ENCODE measurements at places on chromosomes 2 and 18.

DNA sequence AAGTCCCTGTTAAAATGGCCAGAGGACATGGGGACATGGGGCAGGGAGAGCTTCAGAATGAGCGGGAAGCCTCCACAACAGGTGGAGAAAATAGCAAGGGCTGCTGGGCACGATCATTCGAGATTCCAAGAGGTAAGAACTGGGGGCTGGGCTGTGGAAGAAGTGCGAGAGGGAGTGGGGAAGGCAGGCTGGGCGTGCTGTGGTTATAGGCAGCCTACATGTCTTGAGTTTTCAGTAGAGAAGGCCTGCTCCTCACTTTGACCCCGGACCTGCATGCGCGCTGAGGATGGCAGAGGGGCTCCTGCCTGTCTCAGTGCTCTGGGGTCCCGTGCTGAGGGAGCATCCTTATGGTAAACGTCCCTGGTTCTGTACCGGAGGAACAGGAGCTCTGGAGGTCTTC lies 115.5 kb downstream of the AGAP1 start:
- DNase-seq = no peak

- no peak for DNase-seq
Measured at GRCh38 chr2:148546270-148546669, 98.3 kb upstream of the EPC2 start.

DNA sequence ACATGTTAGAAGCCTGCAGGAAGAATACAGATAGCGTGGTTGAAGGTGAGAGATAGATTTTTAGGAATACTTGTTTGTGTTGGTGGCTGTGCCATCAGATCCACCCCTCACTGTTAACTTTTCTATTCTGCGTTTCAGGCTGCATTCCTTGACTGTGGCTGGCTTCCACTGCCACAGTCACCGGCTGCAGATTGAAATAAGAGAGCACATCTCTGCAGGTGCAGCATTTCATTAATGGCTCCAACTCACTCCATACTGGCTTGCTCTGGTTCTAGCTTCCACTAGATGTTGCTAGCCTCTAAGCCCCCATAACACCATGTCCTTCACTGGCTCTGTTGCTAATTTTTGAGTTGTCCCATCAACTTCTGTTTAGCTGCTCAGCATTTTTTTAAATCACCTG lies 286.5 kb downstream of the CPS1 start:
- no peak for DNase-seq

- no peak for DNase-seq
Measured at GRCh38 chr18:21669736-21670285, 34.8 kb downstream of the ABHD3 start.

- DNase-seq = peak; percentile 20
Measured at GRCh38 chr2:37232131-37232933, 874 bp downstream of the NDUFAF7 start.

GRCh38 chr2:52429740-52430139 lies 1337.9 kb upstream of the CHAC2 start:
- DNase-seq = no peak

GRCh38 chr18:59833785-59834184 lies 66.0 kb upstream of the PMAIP1 start:
- no peak for DNase-seq

GRCh38 chr2:128520340-128520739 lies 201.7 kb upstream of the HS6ST1 start:
- no peak for DNase-seq

- DNase-seq = no peak
Measured at GRCh38 chr2:123732563-123732962, 292.5 kb upstream of the CNTNAP5 start.

DNA sequence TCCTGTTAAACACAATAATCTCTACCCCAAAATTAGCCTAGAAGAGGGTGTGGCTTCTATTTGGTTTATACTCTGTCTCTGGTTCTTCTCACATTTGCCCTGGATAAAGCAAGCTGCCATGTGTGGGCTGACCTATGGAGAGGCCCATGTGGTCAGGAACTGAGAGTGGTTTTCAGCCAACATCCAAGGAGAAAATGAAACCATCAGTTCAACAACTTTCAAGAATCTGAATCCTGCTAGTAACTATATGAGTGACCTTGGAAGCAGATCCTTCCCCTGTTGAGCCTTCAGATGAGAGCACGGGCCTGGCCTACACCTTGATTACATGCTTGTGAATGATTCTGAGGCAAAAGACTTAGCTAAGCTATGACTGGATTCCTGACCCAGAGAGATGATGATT lies 11.5 kb upstream of the TRIB2 start:
- no peak for DNase-seq

- DNase-seq = peak; percentile 14
Measured at GRCh38 chr2:44362207-44363015, 664 bp downstream of the CAMKMT start.

- no peak for DNase-seq
Measured at GRCh38 chr2:221169724-221170123, 402.4 kb downstream of the EPHA4 start.

DNA sequence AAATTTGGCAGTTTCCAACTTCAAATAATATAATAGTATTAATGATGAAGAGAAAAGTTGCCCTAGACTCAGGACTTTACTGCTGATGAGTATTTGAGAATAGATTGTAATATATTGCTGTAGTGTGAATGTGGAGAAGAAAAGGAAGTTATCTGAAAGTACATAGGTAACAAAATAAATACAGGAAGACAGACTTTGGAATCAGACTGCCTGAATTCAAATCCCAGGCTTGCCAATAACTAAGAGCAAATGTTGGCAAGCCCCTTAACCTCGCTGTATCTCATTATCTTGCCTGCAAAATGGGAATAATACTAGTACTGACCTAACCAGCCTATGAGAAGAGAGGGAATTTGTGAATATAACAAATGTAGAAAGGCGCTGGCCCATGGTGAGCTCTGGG lies 765.2 kb upstream of the ID2 start:
- DNase-seq = no peak

- no peak for DNase-seq
Measured at GRCh38 chr2:206721256-206721920, 3.2 kb upstream of the DYTN start.

DNA sequence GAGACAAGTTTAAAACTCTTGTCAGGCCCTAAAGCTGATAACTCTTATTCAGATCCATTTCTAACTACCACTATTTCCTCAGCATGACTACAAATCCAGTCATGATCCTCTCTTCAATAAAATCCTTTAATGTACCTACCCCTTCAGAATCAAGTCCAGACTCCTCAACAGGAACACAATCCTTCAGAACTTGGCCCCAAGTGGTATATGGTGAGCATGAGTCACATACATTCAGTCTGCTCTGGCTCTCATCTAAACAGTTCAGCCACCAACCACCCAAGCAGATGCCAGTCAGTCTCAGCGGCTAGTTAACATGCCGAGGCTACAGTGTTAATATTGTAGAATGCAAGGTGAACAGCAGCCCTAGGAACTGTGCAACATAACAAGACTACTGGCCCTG lies 9.7 kb downstream of the LMAN2L start:
- DNase-seq = no peak

GRCh38 chr2:139544186-139544851 lies 764.1 kb upstream of the NXPH2 start:
- no peak for DNase-seq

GRCh38 chr2:3637692-3638455 lies 20.1 kb upstream of the ALLC start:
- DNase-seq = no peak

DNA sequence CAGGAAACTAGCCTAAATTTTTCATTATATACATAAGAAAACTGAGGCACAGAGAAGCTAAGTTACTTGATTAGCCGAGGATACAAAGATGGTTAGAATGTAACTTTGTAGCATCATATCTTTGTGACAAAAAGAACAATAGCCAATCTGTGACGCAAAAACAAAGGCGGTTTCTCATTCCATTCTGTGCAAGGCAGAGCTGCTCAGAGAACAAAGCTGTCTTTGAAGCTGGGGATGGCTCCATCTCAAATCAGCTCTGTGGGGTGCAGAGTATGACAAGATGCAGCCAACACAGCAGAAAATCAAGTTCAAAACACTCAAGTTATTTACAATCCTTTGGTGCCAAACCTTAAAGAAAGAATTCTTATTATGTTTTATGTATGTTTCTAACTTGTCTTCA lies 81.9 kb upstream of the VWC2L start:
- DNase-seq = peak; percentile 64

DNA sequence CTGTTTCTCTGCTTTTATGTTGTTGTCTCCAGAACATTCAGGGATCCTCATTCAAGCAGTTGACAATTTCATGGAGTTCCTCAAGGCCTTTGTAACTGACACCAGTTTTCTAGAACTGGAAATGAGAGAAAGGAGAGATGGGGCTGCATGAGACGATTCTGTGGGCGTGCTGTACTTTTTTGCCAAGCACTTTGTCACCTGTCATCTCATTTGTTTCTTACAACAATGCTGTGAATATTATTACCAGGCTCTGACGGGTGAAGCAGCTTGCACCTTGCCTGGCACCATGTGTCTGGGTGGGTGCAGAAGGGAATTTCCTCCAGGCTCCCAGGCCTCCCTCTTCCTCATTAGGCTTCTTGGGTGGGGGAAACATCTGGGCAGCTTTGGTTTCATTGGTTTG lies 22.2 kb upstream of the ATOH8 start:
- DNase-seq = no peak

- DNase-seq = no peak
Measured at GRCh38 chr2:62339413-62339812, 143.5 kb downstream of the B3GNT2 start.

DNA sequence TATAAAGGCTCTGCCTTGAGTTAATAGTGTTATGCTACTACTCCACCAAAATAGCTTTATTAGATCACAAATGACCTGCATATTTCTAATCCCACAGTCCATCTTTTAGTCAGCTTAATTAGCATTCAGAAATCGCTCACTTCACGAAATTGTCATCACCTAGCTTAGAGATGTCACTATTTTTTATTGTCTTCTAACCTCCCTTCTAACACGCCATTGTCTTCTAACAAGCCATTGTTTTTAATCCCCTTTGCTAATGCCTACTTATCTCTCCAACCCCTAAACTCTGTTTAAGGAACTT lies 97.1 kb downstream of the EPB41L5 start:
- no peak for DNase-seq

- no peak for DNase-seq
Measured at GRCh38 chr2:202378662-202379358, 2.7 kb downstream of the BMPR2 start.
